Activated T-helper 9 cell treated with anti-CD3 and anti-CD28 coated beads, Interleukin-2, amount 50 U/mL, for 16 hours (primary cell): ENCODE measurements at places on chromosomes 1 and 21.

DNA sequence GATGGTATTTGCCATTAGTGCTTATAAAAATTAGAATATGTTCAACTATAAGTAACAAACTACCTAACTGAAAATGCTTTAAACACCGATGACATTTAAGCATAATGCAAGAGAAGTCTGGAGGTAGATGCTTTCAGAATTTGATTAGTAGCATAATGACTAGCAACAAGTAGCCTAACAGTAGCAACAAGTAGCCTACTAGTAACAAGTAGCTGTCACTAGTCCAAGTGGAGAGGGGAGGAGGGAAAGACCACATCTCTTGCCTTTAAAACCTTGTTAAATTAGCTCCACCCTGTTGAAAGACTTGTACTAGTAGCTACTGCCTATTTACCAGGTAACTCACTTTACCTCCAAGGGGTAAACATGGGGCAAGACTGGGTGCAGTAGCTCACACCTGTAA is 7.9 kb downstream of the GPR88 start:
- no peak for DNase-seq

GRCh38 chr21:37005548-37006485 is 685 bp upstream of the RIPPLY3 start:
- no peak for DNase-seq

- DNase-seq, result peak; percentile 31
Measured at GRCh38 chr1:91731815-91732214, 154.1 kb downstream of the TGFBR3 start.

DNA sequence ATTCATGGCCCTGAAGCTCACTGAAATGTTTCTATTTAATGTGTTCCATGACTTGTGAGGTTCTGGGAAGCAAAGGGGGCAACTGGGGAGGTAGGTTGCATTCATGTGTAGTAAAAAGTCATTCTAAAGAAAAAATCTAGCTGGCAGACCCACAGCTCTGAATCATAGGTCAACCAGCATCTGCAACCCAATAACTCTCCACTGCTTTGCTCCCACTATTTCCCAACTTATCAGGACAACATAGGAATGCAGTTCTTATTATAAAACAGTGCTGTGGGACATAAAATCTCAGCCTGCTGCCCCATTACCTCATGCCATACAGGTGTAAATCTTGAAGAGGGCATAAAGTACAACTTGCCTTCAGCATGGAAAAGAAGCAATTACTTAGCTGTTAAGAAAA is 576.1 kb upstream of the PTBP2 start:
- DNase-seq, result no peak

- DNase-seq, result no peak
Measured at GRCh38 chr1:87684194-87684593, 355.5 kb downstream of the LMO4 start.

DNA sequence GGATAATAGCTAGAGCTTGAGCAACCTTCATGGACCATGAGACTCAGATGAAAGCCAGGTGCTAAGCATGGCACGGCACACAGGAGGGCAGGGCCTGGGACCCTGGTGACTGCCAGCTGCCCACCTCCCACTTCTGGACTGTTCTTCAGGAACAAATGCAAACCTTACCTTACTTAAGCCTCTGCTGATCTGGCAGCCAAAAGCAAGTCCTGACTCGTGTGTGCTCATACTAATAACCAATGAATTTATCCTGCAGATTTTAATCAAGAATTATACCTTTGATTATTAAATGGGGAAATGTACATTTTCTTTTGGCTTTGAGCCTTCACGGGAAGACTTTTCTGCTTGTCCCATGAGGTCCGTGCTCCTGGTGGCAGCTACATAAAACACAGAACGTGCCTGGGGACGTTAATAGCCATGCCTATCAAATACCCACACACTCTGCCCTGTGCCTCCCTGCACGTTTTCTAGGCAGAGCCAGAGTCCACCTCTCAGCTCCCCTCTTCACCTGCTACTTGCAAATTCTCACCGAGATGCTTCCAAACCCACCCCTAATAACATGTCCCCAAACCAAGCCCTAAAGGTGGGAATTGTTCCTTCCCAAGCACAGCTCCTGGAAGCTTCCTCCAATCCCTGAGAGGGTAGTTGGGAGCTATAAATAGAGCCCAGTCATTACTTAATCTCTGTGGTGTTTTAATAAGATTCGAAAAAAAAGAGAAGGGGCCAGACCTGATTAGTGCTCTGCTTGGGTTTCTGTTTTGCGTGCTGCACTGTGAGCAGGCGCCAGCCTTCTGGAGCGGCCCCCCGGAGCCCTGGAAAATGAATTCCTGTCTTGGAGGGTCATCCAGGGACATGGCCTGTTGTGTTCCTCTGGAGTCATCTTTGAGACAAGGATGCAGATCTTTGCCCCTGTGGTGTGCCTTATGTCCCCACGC is 33.5 kb downstream of the SLC1A7 start:
- no peak for DNase-seq

DNA sequence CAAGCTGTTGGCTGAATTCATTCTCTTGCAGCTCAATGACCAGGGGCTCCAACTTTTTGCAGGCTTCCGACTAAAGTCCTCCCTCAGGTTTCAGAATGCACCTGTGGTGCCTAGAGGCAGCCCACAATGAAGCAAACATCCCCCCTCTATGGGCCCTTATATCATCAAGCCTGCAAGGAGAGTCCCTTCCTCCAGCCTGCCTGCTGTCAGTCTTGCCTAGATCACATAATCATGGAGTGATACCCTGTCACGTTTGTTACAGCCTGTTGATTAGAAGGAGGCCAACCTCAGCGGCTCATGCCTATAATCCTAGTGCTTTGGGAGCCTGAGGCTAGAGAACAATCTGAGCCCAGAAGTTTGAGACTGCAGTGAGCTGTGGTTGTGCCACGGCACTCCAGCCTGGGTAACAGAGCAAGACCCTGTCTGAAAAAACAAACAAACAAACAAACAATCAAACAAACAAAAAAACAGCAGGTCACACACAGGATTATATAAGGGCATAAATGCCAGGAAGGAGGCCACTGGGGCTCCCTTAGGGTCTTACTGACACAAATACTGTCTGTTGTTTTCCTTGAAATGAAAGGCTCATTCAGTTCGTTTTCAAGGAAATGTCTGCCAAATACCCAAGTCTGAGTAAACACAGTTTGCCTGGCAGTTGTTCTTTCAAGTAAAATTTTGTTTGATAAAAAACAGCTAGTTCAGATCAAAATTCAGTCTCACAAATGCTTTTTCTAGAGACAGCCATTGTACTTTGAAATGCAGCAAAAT is 4.7 kb upstream of the SPRR3 start:
- no peak for DNase-seq

DNA sequence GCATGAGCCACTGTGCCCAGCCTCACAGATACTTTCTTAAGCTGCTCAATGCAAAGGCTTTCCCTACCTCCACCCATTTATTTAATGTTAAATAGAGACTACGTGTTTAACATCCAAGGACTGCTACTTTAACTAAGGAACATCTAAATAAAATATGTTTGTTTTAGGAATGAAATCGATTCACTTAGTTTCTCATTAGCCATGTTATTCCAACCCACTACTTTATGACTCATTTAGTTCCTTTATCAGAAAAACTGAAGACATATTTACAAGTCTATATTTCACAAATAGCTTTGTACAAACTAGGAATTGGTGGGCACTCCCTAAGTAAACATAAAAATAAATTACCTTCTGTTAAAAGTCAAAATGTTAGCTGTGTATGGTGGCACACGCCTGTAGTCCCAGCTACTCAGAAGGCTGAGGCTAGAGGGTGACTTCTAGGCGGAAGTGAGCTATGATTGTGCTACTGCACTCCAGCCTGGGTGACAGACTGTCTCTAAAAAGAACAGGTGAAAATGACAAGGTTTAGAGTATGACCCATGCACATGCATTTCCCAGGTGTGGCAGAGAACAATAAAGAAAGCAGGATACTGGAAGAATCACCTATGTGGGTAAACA is 39.9 kb upstream of the AK4 start:
- no peak for DNase-seq

DNA sequence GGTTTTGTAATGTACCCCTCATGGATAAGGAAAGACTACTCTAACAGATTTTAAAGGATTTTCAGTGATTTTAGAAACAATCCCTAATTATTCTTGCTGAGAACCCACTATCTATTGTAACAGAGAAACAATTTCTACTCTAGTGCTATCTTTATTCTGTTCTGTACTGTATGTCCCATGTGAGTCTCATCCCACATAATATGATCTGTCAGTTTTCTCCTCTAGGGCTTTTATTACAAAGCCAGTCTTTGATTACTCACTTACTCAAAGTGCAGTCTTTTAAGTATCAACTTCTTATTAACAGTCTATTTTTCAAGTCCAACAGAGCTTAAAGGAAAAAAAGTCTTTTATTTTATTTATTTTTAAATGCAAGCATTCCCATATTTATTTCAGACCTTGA is 54.8 kb downstream of the CTH start:
- DNase-seq, result no peak

GRCh38 chr21:46662765-46663500 is 27.5 kb downstream of the PRMT2 start:
- DNase-seq, result no peak

DNA sequence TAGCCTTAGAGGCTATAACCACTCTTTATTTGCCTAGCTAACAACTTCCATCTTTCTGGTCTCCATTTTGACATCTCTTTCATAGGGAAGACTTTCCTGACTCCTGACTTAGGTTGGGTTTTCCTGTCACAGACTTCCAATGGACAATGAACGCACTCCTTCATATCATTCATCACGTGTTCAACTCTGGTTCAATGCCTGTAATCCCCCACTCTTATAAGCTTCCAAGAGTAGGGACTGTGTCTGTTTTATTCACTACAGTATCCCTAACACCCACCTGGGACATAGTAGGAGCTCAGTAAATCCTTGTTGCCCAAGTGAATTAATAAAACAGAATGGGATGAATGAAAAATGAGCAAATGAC is 4.6 kb downstream of the SLAMF1 start:
- DNase-seq, result no peak

GRCh38 chr1:43305926-43306687 is 5.3 kb downstream of the TIE1 start:
- no peak for DNase-seq

GRCh38 chr1:19618428-19618827 is 25.7 kb upstream of the NBL1 start:
- DNase-seq, result no peak

DNA sequence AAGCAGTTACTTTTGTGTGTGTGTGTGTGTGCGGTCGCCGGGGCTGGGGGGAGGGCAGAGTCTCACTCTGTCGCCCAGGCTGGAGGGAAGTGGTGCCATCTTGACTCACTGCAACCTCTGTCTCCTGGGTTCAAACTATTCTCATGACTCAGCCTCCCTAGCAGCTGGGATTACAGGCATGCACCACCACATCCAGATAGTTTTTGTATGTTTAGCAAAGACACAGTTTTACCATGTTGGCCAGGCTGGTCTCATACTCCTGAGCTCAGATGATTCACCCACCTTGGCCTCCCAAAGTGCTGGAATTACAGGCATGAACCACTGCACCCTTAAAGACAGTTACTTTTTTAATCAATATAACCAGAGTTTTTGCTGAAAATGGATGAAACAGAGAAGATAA is 207.0 kb downstream of the PTPRC start:
- DNase-seq, result no peak

GRCh38 chr21:8993284-8993942 is 1528.0 kb upstream of the TPTE start:
- DNase-seq, result no peak

DNA sequence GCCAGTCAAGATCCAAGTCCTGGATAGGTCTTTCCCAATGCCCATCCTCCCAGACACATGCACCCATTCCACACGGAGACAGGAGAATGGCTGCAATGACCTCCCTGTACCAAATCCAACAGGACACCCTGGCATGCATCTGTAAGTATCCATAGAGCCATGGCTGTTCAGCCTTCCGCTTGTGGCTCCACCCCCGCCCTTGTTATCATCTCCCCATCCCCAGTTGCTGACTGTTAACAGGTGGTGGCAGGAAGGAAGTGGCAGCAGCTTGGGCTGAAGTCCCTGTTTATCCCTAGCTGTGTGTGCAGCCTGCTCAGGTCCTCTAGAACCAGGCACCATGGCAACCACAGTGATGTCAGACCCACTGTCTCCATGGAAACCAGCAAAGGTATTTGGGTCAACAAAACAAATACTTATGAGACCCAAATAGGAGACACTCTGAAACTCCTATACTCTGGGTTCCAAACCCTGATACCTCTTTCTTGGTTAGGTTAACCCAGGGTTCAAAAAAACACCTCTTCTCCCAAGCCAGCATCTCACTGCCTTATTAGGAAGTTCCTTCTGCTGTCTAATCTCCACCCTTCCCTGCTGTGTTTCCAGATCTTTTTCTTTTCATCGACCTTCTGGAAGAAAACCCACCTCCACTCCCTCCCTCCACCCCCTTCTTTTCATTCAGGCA is 721 bp downstream of the PBXIP1 start:
- DNase-seq, result peak; percentile 77

DNA sequence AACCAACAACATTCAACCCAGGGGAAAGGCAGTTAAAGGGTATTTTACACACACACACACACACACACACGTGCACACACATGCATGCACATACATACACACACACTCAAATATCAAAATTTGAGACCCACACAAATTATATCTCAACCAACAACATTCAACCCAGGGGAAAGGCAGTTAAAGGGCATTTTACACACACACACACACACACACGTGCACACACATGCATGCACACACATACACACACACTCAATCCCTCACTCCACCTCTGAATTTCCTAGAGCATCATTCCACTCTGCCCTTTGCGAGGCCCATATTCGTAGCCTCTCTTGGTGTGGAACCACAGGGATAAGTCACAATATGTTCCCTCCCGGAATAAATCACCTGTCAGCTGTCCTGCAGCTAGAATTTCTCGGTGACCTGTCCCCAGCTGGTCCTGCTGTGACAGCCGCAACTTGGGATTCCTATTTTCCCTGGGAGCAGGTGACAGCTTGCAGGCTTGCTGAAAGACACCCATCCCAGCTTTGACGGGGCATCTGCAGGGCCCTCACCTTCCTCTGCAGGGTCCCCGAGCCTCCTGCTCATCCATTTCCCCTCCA is 122.7 kb downstream of the PSMG1 start:
- DNase-seq, result no peak

GRCh38 chr21:45383615-45384201 is 21.3 kb upstream of the COL18A1 start:
- DNase-seq, result no peak

DNA sequence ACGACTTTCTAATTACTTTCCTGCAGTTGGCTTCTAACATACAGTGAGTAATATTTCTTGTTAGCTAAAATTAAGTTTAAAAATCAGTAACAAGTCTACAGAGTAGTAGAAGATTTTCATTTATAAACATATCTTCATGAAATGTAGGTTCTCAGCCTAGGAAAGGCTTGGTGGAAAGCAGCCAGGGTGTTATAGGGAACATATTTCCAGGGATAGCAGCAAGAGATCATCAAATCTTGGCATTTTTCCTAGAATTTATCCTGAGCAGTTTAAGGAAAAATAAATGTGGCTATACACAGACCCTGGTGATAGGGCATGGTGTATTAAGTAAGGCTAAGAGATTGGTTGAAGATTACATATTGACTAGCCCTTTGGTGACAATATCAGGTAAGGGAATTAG is 203.5 kb upstream of the NEGR1 start:
- DNase-seq, result no peak
